ENCODE measurements at places on chromosomes 13 and 19. TPM values are rescaled to one million over a fixed set of nuclear protein-coding genes. Genes with fewer than 3 reads are reported as not detected.

PPM1N gene
- polyA plus RNA-seq = 1.0 TPM

- peaks cover 4% of the 10 kb centered on the region for H3K4me1 ChIP-seq
- DNase-seq = peak; percentile 77
- peak overlapping the region; percentile 32 for H3K4me3 ChIP-seq
- no peaks in the 10 kb centered on the region for H3K27me3 ChIP-seq
Observed at GRCh38 chr19:2478756-2479555, 3.0 kb downstream of the GADD45B start.

DNA sequence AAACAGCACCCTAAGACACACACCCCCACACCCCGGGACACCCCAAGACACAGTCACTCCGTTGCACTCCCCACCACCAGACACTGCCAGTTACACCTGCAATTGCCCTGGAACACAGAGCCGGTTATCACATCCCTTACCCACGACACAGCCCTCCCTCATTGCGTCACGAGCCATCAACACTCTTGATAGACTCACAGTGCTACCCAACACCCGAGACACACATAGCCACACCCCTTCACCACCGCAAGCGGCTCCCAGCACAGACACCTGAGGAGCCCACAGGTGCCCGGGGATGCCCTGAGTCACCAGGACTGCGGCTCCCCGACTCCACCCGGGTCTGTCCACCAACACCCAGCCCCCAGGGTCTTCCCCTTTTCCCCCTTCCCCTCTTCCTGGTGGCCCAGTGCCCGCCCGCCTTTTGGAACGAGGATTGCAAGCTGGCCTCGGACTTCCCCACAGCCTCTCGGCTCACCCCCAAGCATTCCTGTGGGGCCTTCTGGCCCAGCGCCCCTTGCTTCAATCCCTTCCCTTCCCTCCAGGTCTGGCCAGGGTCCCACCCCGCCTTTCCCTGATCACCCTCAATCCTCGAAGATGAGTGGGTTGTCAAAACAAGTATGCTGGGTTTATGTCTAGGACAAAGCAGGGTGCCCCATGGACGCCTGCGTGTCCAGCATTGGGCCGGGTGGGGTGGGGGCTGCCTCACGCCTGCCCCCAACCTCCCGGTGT lies 1.7 kb upstream of the PTGER1 start:
- H3K27ac ChIP-seq = peak overlapping the region; percentile 26
- no peak overlapping the region for H3K4me3 ChIP-seq
- peak; percentile 95 for DNase-seq

DNA sequence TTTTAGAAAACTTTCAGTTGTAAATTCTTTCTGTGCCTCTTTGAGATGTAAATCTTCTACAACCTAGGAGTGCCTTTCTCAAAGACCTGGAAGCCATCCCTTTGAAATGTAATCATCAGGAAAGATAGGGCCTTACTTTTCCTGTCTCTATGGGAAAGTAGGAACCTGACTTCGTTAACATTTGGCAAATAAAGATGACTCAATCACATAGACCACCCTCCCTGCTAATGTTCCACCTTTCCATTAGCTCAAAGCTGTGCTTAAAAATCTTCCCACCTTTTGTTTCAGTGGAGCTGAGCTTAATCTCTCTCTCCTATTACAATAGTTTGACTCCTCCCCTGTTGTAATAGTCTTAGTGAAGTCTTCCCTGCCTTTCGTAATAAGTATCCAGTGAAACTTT lies 247.7 kb downstream of the OLFM4 start:
- no peak for DNase-seq
- no peaks in the 10 kb centered on the region for H3K36me3 ChIP-seq
- no peaks in the 10 kb centered on the region for H3K4me1 ChIP-seq
- no peak overlapping the region for H3K4me3 ChIP-seq
- no peak overlapping the region for H3K27ac ChIP-seq

ARHGAP33 gene
- polyA plus RNA-seq = 8.2 TPM
